Thoracic aorta (tissue), 2 donors: ENCODE measurements at places on chromosomes 4 and X.

DNA sequence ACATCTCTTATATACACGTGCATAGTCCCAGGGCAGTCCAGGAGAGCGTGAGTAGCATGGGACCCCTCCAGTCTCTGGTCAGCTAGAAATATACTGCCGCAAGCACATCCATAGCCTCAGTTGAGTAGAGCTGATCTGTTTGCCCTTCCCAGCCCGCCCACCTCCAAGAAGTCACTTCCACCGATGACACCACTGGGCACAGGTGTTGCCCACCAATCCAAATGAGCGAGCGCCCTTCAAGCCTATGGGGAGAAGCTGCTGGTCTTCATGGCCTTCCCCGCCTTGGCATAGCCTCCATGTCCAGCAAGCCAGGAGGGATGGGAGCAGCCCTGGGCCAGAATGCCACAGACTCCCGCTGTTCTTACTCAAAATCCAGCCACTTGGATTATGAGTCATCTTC lies 10.2 kb downstream of the DUSP9 start:
- DNase-seq: no peak

GRCh38 chr4:144556636-144557035 lies 89.3 kb upstream of the HHIP start:
- no peak for DNase-seq

DNA sequence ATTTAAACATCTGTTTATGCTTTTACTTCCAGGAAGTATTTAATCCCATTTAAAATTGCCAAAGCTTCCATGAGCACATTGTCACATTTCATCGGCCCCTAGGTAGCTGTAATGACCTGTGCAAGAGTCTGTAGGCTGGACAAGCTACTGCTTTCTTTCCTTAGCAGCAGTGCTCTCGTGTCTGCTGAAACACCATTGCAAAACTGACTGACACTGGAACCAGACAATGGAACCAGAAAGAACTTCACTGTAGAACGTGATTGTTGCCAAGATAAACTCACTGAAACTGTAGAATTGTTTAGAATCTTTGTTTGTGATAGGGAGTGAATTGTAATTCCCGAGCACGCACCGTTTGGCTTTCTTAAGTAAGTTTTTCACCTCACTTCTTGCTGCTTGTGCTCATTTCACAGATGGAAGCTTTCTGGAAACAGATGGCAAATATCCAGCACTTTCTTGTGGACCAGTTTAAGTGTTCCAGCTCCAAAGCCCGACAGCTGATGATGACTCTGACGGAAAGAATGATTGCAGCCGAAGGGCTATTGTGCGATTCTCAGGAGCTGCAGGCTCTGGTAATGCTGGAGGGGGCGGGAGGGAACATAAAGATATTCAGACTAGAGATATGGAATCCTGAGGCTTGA lies 36.9 kb downstream of the EVC start:
- no peak for DNase-seq

GRCh38 chr4:179313823-179314222 lies 1871.6 kb upstream of the AGA start:
- DNase-seq: no peak

DNA sequence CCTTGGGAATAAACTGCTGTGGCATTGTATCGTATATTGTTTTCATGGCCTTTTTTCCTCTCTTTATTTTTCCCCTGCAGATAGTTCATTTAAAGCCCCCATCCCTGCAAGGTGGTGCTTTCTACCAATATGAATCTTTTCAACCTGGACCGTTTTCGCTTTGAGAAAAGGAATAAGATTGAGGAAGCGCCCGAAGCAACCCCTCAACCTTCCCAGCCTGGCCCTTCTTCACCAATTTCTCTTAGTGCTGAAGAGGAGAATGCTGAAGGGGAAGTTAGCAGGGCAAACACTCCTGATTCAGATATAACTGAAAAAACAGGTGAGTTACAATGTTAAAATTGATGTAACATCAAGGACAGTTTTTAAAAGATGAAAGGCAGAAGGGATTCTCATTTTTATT lies 601 bp downstream of the SMARCAD1 start:
- DNase-seq: no peak

GRCh38 chr4:31687717-31688342 lies 967.7 kb downstream of the PCDH7 start:
- no peak for DNase-seq

GRCh38 chr4:17494258-17495190 lies 17.4 kb downstream of the QDPR start:
- DNase-seq: no peak

DNA sequence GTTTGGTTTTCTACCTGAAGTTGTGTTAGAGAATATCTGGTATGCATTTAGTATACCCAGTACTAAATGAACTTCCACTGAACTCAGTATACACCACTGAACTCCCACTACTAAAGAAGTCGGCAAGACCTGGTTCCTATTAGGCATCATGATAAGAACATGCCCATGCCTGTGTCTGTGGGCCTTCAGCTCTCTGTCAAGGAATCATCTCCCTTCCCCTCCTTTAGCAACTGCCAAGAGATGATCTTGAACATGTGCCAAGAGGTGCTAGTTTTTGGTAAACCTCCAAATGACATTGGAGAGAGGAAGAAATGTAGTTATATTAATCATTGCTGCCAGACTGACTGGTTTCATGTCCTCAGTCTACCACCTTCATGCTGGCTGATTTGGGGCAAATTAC lies 113.2 kb downstream of the ATP10D start:
- no peak for DNase-seq
